ENCODE measurements at places on chromosomes 6 and 20. TPM values are rescaled to one million over a fixed set of nuclear protein-coding genes. Genes with fewer than 3 reads are reported as not detected.

DNA sequence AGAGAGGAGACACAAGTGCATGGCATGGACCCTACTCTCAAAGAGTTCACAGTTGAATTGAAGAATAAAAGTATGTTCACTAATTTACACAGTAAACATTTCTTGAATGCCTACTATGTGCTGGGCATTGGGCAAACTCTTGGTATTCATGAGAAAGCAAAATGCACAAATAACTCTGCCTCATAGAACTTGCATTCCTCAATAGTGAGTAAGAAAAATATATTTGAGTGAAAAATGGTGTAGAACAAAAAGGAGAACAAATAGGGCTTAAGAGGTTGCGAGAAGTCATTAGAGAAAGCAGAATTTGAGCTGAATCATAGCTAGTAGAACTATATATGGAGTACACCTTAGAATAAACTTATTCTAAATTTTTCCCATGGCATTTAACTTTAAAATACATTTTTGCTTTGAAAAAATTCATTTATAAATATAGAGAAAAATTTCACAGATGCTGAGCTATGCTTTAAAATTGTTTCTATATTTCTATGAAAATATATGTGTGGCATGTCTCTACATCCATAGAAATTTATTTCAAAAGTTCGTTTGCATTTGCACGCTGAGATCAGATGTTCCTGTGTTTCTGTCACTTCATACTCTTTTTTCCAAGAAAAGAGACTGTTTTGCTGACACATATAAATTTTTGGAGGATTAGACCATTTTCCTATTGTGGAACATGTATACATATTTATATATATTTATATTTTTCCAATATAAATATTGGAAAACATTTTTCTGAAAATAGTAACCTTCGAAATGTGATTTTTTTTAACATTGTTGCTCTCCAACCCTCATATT lies 236.1 kb downstream of the KCNQ5 start:
- DNase-seq = no peak

DNA sequence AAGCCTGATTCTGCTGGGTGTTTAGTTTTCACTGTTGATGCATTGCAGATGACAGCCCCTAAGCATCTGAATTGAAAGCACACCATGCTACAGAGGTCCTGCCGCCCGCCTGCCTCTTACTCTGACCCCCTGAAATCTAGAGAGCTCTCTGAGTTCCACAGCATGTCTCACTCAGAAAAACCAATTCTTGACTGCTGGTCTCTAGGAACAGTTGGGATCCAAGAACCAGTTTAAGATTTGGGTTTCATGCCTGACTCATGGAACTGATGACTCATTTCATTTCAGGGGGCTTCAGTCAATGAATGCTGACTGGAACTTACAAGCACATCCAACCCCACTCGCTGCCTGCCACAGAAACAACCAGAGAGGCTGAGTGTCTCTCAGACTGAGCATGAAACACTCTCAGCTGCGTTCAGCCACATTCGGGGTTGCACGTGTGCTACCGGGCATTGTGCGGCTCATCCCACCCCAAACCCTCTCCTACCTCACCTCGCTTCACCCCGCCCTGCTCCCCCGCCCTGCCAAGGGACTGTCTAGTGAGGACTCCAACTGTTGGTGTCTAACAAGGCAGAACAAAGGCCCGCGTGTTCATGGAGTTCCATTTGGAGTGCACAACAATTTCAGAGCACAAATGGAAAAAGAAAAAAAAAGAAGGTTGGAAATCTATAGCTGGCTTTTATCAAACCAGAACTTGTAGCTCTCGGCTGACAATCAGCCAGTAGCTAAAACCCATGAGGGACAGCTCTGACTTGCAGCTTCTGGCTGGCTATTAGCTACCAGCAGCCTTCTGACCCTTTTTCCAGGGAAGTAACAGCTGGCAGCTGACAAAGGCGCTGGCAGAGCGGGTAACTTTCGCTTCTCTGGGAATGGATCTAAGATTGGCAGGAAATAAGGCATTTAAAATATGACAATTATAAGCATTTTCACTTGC lies 20.0 kb upstream of the TRAF3IP2 start:
- no peak for DNase-seq

DNA sequence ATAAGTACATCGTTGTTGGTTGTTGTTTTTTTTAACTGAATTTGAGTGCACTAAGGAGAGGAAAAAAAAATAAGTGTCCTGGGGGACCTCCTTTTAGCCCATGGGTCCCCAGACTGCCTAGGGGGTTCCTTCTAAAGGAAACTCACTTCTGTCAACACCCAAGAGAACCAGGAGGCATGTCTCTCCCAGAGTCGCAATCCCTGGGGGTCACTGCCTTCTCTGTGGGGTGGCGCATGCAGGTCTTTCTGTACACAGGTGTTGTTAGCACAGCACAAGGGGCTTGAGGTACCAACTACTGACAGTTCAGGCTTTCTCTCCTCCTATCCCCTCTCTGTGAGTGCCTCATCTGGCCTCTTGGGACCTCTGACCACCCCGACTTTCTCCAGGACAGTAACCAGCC lies 7.3 kb upstream of the ARMC2 start:
- DNase-seq = no peak

DNA sequence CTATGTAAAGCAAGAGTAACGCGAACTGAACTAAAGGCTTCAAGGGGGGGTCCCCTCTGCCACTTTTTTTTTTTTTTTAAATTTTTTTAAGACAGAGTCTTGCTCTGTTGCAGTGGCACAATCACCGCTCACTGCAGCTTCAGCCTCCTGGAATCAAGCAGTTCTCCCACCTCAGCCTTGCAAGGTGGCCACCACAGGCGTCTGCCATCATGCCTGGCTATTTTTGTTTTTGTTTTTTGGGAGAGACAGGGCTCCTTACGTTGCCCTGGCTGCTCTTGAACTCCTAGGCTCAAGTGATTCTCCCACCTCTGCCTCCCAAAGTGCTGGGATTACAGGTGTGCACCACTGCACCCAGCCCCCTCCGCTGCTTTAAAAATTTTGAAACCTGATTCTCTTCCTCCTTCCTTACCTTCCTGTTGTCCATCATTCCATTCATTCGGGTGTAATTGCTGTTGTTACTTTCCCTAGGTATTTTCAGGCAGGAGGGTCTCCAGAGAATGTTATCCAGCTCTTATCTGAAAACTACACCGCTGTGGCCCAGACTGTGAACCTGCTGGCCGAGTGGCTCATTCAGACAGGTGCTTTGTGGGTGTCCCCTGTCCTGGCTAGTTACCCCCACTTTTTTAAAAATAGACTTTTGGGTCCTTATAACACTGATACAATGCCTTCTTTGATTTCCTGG lies 5.4 kb downstream of the NELFCD start:
- DNase-seq = no peak

- DNase-seq = no peak
Measured at GRCh38 chr6:3321875-3322274, 63.1 kb downstream of the PSMG4 start.

The SLC24A3 gene
- total RNA-seq = not detected

DNA sequence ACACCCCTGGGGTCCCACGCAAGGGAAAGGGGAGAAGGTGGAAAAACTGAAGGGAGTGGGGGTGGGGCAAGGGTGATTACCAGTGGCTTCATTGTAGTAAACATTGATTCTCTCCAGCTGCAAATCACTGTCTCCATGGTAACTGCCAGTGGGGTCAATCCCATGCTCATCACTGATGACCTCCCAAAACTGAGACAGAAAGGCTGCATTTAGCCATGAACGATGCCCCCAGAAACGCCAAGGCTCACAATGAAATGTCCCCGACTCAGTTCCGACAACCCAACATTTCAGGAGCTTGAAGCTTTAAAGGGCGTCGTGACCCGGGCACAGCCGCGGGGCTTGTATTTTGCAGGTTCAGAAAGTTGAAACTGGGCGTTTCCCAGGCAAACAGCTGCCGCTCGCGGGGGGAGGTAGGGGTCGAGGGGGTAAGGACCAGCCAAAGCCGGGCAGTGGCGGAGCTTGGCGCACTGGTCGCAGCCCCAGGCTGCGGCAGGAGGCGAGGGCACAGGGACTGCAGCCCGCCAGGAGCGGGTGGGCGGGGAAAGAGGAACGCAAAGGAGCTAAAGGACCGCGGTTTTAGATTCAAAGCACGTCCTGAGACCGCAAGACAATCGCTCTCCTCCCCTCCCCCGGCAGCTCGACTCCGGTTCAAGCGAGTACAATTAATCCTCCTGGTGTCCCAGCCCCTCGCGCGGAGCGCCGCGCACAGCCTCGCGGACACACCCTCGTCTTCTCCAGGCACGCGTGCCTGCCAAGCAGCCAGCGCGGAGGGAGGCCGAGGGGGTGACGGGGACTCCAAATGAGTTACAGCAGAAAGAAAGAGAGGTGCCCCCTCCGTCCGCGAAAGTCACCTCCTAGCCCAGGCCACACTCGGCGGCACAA lies 731 bp downstream of the TUBB2B start:
- DNase-seq = no peak

DNA sequence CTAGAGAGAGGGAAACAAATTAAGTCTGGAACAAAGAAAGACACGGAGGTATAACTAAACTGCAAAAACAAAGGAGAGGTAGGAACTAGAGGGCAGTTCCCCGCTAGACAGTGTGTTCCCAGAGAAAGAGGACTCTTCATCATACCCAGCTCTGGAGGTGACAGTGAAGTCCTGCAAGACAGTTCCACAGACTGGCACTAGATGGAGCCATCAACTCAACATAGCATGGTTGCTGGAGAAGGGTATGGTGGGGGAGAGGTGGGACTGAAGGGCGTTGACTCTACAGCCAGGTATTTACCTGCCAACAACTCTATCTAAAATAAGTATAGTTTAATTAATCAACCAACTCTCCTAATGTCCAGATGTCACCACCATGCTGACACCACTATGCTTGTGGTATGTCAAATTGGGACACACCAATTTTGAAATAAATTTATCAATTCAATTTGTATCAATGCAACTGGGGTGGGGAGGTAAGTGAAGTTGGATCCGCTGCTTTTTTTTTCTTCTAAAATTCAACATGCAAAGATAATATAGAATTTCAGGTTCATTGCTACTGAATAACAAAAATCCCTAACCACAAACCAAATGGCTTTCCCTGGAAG lies 9.7 kb downstream of the BACH2 start:
- no peak for DNase-seq

The UNC5CL gene
- total RNA-seq = 1.8 TPM

The PLEKHG1 gene
- total RNA-seq = 52.9 TPM

- DNase-seq = no peak
Measured at GRCh38 chr6:97459986-97460385, 177.0 kb upstream of the MMS22L start.

- no peak for DNase-seq
Measured at GRCh38 chr6:2969549-2969948, 1.8 kb downstream of the SERPINB6 start.

The HLA-DOA gene
- 0.71 TPM for total RNA-seq

DNA sequence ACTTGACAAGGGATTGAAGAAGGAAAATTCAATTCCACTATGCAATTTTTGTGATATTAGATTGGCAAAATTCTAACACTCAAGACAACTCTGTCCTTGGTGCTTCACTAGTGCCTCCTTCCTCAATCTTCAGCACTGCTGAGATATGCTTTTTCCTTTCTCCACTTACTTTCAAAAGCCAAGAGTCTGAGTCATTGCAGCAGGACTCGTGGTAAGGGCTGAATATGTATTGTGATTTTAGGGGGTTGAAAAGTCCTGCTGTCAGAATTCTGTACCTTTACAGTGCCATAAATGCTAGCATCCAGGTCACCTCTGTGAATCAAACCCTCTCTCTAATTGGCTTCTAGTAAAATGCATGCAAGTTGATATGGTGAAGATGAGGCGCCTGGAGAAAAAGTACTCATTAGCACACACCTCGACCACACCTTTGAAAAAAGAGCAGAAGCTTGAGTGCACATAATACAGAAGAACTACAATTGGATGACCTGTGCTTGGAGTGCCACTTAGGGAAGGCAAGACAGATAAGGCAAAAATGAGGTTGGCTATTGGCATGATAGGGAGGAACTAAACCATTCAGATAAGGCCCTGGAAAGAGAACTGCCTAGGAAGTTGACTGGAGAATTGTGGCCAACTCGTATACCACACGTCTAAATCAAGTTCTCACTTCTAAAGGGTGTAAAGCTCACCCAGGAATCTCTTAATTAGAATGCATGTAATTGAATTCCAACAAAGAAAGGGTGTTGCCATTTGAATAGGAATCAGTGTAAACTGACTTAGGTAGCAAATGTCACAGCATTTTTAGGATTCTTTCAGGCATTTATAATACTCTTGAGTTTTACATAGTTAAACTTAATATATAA lies 43.6 kb upstream of the FAM83B start:
- DNase-seq = peak; percentile 16

The TINAG gene
- 0.75 TPM for total RNA-seq

GRCh38 chr6:162373192-162373591 lies 354.4 kb downstream of the PRKN start:
- no peak for DNase-seq

The ULBP2 gene
- 6.1 TPM for total RNA-seq

The MRPS10 gene
- 45.1 TPM for total RNA-seq

DNA sequence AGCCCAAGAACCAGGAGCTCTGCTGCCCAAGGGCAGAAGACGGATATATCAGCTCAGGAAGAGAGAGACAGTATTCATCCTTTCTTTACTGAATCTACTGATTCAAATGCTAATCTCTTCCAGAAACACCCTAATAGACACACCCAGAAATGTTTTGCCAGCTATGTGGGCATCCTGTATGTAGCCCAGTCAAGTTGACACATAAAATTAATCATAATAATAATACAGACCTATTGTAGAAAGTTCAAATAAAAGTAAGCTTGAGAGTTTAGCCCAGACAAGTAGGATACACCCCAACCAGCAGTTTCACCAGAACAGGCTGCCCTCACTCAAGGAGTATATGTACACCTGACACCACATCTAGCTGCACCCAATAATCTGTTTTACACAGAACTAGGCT lies 73.9 kb upstream of the VGLL2 start:
- DNase-seq = no peak

- DNase-seq = no peak
Measured at GRCh38 chr6:17584241-17584803, 15.8 kb upstream of the FAM8A1 start.

GRCh38 chr6:155155787-155156447 lies 107.9 kb upstream of the CLDN20 start:
- no peak for DNase-seq

GRCh38 chr6:42929821-42930360 lies 611 bp downstream of the CNPY3 start:
- peak; percentile 37 for DNase-seq

The PRL gene
- not detected for total RNA-seq

- DNase-seq = no peak
Measured at GRCh38 chr6:155351273-155352129, 37.2 kb upstream of the TFB1M start.

GRCh38 chr6:45576648-45577624 lies 199.2 kb upstream of the SUPT3H start:
- no peak for DNase-seq

DNA sequence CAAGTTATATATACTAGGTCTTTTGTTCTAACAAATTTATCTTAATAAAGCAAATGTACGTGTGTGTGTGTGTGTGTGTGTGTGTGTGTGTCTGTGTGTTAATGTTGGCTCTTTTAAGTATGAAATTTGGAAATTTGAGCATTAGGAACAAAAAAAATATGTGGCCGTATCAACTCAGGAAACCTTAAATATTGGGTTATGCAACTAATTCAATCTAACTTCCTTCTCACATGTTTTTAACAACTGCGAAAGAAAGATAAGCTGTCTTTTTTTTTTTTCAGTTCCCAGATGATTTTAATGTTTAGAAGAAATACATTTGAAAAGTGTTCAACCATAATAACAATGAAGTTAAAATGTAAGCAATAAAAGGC lies 616.4 kb upstream of the ARID1B start:
- DNase-seq = no peak
